ENCODE measurements at places on chromosomes 7 and 10.

GRCh38 chr7:16774986-16775385 is 21.4 kb downstream of the TSPAN13 start:
- no peak for DNase-seq

GRCh38 chr7:116101704-116102103 is 71.1 kb upstream of the TFEC start:
- DNase-seq, result no peak

GRCh38 chr10:23521735-23522134 is 82.9 kb downstream of the OTUD1 start:
- no peak for DNase-seq

GRCh38 chr10:74624501-74624900 is 201.9 kb upstream of the KAT6B start:
- no peak for DNase-seq

- DNase-seq, result peak; percentile 24
Observed at GRCh38 chr10:78402591-78402990, 368.9 kb downstream of the RPS24 start.

DNA sequence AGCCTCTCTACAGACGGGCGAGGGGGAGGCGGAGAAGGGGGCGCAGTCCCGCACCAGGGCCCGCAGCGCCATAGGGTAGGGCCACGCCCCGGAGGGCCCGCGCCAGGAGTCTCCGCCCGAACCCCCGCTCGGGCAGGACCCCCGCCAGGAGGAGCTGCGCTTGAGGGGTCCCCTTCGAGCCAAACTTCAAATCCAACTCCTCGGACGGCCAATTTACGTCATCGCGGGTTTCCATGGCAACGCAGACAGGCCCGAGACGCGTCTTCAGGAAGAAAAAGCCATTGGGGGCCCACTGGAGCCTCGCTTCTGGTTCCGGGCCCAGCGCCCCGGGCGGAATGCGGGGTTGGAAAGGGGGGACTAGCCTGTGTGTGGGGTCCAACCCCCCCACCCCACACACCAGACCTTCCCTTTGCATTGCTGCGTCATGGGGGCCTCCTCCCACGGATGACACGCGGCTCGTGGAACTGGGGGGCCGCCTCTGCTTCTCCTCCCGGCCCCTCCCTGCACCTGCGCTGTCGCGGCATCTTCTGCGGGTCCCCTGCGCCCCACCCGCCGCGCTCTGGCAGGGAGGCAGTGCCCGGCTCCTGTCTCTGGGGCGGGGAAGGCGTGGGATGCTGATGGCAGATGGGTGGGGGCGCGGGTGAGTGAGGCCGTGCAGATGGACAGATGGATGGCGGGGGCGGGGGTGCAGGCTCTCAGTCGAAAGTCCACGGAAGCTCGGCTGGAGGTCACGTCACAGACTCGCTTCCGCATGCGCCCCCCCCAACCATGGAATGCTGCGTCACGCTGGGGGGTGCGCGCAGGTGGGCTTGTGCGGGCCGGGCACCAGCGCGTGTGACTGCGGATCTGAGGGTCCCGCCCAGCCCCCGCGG is 1.2 kb downstream of the CALY start:
- DNase-seq, result peak; percentile 31

GRCh38 chr10:91294134-91294906 is 73.9 kb downstream of the PCGF5 start:
- DNase-seq, result no peak

DNA sequence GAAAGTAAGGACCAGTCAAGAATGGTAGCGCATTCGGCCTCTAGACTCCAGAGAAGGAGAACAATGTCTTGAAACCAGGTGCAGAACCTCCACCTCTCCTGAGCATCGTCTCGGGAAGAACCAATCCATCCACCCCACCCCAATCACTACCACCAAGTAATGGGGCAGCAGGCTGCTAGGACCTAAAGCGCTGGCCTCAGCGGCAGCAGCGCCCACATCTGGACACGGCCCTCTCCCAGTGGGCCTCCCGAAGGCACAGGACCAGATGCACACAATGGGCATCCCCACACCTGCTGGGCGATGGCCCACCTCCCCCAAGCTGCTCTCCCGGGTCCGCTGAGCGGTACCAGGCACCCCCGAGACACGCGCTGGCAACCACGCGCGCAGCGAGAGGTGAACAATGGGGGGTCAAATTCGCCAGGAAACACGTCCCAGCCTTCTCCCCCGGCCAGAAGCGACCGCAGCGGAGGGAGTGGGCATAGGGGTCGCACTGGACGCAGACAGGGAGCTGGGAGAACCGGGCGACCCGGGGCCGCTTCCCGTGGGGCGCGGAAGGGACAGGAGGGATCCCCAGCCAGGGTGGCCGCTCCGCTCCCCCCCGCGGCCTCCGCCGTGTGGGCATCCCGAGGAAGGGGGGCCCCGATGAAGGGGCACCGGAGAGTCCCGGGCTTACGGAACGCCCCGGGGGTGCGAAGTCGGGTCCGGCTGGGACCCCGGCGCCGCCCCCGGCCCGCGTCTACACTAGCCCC is 506 bp downstream of the CTTNBP2 start:
- peak; percentile 76 for DNase-seq

DNA sequence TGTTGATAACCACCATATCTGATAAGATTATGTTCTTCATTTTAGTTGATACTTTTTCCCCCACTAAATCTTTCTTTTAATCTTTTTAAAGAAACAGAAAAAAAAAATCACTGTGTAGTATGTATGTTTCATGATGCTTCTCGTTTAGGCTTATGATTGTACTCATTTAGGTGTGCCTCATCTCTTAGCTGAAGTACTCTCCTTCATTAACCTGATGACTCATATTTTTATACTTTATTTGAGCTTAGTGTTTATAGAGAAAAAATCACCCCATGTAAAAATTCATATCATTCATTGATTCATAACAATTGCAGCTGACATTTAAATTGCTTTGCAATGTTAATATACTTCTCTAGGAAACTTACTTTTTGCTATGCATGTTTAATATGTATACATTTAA is 158.9 kb downstream of the MLLT10 start:
- no peak for DNase-seq

DNA sequence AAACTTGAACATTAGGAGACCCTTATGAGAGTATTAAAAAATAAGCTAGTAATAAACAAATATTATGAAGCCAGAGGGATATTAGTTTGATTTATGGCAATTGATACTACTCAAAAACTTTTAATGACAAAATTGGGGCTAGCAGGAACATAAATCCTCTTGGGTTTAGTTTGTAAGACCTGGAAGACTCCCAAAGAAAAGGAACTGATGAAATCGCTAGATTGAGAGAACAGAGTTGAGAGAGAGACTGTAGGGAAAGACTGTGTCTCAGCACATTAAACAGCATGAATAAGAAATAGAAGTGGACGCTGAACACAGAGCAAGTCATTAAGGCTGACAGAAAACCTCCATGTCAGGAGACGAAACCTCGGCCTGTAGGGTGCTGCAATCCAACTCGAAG is 56.4 kb downstream of the ICA1 start:
- no peak for DNase-seq

DNA sequence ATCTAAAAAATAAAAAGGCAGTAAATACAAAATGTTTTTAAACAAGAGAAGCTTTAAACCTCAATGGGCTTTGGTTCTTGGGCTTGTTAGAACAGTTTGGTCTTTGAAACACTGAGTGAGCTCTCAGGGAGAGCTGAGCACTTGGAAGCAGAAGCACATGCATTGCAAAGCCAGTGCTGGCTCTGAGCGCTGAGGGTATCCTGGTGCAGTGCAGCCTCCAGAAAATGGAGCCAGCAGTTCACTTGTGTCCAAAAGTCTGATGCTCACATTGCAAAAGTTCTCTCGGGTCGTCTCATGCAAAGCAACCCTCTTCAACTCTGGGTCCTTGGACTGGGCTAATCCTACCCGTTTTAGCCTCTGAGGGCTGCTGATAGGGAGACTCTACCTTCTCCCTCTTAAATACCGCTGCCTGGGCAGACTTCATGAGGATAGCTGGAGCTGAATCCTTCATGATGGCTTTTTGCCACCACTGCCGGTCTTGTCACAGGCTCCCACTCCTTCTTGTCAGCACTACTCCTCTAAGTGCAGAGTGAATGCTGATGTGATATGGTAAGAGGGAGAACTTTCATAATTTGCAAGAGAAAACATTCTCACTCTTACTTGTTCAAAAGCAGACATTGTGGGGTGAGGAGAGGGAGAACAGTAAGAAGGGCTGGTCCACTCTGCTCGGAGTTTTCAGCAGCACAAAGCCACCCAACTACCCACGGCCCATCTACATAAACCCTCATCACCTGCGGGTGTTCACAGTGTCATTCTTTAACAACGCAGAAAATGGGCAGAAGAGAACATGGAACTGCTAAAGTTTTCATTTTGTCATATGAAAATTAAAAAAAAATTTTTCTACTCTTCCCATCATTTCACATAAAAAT is 42.2 kb upstream of the BMPER start:
- peak; percentile 28 for DNase-seq

DNA sequence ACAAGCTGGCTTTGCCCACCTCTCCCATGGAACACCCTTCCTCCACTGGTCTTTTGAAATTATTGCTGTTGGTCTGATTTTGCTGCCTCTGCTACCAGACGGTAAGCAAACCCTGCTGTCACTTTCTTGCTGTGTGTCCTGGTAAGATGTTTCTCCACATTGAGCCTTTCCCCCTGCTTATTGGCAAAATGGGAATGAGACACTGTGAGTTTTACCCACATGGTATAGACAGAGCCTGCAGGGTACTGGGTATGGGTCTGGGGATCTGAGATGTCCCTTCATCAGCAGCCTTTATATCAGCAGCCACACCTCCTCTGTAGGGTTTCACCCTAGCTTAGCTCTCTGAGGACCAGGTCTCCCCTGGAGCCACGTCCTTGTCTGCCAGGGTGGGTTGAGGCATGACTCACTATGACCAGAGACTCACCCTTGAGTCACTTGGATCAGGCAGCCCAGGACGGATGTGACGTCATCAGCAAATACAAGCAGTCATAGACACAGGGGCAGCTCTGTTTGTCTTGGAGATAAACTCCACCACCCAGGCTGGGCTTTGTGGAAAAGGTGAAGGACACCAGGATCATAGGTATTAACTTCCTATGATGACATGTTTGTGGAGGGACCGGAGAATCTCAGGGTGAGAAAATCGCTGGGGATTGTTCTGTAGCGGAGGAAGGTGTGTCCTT is 17.9 kb upstream of the BAIAP2L1 start:
- no peak for DNase-seq

DNA sequence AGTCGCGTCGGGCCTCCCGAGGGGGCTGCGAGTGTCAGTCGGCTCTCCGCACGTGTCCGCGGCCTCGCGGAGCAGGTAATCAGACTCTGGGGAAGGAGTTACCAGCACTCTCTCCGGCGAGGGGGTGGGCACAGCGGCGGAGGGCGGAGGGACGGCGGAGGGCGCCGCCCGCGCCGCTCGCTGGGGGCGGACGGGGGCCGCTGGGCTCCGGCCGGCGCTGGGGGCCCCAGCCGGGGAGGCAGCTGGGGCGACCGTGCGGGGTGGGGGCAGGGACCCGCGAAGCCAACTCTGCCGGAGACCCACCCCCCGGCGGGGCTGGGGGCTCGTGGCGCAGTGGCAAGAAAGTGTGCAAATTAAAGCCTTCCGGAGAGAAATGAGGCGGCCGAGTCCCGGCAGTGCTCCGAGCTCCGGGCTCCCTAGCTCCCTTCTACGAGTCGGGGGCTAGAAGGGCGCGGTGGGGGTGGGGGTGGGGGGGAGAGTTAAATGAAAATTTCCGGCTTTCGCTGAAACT is at the start of gene CDK6:
Gene CDK6 (minus strand): TSS at position 85 of the 511 bp plus-strand sequence. CDS start 3,250 bp downstream, outside the sequence.
- DNase-seq, result no peak

DNA sequence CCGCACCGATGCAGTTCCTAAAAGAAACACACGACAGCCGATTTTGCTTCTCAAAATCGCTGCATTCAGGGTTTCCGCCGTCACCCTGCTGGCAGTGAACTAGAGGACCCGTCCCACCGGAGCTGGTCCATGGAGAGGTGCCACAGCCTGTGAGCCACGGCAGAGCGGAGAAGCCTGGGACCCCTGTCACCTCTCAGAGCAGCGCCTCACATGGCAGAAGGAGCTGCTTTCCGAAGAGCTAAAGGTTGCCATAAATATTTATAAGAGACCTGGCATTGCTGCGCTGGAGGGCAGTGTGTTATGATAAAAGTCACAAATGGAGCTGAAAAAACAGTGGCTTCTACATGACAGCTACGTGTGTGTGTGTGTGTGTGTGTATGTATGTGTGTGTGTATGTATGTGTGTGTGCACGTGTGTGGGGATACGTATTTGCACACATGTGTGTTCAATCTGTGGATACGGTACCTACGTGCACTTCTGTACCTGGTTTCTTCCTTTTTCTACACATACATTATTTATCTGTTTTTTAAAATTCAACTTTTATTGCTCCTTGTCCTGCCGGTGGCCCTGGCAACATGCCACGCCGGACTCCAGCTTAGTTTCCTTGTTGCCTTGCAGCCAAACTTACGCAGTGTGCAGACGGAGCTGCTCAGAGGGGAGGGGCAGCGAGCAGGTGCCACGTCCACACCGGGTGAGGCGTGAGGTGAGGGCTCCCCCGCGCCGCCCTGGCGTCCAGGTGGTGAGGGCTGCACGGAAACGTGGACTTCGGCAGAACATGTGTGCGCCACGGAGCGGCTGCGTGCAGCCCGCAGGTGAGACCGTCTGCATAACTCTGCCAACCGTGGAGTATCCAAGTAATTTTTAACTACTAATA is 115.2 kb upstream of the PITRM1 start:
- no peak for DNase-seq

DNA sequence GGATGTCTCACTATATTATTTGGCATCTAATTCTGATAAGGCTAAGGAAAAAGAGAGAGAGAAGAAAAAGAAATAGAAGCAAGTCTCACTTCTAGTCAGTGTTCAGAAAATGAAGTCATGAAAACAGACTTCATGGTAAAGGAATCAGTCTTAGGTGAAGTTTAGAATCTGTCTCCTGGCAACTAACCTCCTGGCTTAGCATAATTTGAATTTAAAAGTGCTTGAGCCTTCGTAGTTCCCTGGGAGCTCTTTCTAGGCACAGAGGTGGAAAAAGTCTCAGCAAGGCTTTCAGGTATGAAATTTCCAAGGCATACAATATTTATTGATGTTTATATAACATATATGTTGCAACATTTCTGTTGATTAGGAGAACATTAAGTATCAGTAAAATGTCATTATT is 10.4 kb downstream of the CHRM2 start:
- DNase-seq, result no peak

GRCh38 chr10:3735175-3735574 is 49.8 kb downstream of the KLF6 start:
- no peak for DNase-seq

- DNase-seq, result no peak
Observed at GRCh38 chr10:125029584-125030242, 87.8 kb downstream of the ZRANB1 start.

DNA sequence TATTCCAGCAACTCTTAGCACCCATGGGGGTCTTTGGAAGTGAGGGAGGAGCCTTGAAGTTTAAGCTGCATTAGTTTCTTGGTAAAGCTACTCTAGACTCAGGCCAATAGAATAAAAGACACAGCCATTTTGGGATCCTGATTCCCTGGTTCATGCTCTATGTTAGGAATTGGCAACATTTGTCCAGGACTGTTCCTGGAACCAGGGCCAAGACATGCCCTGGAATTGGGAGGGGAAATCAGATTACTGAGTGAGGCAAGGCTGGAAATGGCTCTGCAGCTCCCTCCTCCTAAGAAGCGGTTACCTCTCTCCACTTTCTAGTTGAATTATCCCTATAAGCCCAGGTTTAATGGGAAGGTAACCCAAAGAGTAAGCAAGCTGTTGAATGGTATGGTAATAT is 14.2 kb upstream of the BMPR1A start:
- DNase-seq, result no peak

Data from nucleus accumbens (tissue), 56 donors.